ENCODE measurements at places on chromosomes 6 and 20.

- no peak for ATAC-seq
Observed at GRCh38 chr6:27889628-27890444, 22.4 kb downstream of the OR2B2 start.

GRCh38 chr6:37369321-37370201 is 15.8 kb downstream of the RNF8 start:
- ATAC-seq: no peak

DNA sequence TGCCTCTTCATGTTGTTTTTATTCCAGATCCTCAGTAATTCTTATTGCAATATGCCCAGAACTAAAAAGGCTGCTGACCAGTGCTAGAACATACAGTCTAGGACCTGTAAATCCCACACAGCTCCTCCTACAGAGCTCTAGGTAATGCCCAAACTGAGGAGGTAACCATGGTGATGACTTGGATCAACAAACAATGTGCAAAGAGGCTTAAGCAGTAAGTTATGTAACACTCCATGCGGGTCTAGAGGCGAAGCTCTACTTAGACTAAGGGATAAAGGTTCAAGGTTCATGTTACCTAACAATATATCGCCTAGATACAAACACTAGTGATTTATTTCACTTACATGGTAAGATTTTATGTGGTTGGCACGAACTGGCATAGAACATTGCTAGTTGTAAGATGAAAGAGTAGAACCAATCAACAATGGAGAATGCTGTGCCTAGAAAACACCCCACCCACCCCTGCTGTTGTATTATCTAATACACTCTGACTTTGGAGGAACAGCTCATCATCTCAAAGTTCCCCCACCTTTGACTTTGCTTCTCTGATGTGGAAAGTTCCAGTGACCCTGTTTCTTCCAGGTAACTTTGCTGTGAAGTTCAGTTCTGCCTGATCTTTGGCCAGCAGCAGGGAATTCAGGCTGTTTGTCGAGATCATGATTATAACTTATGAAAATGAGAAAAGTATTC is 242.4 kb downstream of the ALDH8A1 start:
- no peak for ATAC-seq

DNA sequence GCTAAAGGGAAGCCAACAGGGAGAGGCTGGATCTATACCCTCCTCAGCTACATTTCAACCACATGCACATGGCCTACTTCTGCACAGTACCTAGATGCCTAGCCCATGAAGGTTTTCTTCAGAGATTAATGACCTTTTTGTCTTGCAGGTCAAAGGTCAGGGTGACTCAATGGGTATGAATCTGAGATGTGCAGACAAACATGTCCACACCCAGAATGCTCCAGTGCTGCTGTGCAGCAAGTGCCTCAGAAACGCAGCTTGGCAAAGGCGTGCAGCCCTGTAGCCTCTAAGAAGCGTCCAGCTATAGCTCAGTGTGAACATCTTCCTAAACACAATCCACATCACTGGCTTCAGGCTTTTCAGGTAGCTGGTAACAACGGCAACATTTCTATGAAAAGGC is 24.4 kb downstream of the MAP1LC3A start:
- ATAC-seq: no peak

DNA sequence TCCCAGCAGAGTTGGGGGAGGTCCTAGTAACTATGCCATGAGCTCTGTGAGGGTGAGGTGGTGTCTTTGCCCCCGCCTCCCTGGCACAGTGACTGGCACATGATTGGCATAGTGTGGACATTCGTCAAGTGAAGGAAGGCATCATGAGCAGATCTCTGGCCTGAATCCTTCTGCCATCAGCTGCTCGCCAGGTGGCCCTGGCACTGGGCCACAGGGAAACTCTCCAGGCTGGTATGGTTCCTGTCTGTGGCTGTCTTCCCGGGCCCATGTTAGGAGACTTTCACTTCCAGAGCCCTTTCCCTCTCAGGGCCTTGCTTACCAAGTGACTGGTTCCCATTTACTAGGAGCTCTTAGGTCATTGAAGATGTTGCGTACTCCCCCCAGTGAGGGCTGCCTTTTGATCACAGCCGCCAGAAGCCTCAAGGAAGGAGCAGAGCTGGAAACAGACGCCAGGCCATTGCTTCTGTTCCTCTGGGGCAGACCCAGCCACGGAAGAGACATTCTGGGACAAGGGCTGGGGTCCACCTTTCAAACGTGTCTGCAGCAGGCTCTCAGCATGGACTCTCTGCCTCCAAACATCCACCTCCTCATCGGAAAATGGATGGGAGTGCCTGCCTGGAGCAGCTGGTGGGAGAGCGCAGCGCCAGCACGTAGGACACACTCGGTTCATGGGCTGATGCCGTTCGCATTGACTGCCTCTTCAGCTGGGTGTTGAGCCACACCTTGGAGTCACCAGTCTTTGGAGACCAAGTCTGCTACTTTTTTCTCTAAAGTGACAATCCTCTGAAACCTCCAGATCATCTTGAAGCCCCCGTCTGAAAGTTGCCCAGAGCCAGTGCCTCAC is 67.2 kb downstream of the PTPN1 start:
- ATAC-seq: no peak

- no peak for ATAC-seq
Observed at GRCh38 chr6:52590152-52590891, 13.5 kb upstream of the TRAM2 start.

DNA sequence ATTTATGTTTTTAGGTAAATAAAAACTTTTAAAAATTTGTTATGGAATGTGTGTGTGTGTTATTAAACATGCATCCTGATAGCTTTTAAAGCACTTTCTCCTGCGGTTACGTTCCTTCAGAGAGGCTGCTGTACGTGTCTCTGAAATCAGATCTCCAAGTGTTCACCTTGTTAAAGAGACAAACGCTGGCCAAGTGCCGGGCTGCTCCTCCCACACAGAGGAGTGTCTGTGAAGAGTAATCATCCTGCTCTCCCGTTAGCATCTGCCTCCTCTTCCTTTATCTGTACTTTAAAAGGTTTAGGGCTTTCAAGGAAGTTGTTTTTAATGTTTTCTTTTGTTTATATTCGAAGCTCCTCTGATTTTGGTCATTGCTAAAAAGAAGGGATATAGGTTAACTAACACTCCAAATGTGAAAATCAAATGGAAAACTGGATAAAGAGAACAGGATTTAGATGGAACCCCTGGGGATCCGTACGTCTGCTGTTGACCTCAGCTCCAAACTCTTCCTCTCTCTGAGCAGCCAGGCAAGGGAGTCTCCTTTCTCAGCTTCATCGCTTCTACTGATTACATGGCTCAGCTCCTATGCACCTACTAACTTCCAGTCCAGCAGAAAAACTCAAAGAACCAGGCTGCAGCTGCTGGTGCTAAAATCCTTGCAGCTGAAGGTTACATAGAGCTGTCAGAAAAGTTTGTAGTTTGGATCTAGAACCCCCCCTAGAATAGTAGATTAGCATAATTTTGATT is 20.0 kb downstream of the IRF4 start:
- ATAC-seq: no peak

DNA sequence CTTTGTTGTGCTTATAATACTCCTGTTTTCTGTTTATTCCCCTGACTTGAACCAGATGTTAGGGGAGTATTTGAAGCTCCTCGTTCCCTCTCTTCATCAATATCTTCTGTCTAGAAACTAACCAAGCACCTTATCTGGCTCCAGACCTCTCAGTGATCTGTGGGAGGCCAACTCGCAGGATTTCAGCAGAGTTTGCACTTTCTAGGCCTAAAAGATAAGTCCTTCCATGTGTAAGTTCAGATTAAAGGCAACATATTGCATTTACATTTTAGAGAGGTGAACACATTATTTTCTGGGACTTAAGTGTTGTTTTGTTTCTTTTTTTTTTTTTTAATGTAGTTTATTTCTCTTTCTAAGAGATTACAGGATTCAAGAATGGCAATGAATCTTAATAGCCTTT is 139.4 kb upstream of the AKAP12 start:
- ATAC-seq: no peak

GRCh38 chr6:131164506-131164905 is 29.2 kb downstream of the AKAP7 start:
- no peak for ATAC-seq

GRCh38 chr6:13526727-13527670 is 39.6 kb upstream of the GFOD1 start:
- ATAC-seq: no peak

DNA sequence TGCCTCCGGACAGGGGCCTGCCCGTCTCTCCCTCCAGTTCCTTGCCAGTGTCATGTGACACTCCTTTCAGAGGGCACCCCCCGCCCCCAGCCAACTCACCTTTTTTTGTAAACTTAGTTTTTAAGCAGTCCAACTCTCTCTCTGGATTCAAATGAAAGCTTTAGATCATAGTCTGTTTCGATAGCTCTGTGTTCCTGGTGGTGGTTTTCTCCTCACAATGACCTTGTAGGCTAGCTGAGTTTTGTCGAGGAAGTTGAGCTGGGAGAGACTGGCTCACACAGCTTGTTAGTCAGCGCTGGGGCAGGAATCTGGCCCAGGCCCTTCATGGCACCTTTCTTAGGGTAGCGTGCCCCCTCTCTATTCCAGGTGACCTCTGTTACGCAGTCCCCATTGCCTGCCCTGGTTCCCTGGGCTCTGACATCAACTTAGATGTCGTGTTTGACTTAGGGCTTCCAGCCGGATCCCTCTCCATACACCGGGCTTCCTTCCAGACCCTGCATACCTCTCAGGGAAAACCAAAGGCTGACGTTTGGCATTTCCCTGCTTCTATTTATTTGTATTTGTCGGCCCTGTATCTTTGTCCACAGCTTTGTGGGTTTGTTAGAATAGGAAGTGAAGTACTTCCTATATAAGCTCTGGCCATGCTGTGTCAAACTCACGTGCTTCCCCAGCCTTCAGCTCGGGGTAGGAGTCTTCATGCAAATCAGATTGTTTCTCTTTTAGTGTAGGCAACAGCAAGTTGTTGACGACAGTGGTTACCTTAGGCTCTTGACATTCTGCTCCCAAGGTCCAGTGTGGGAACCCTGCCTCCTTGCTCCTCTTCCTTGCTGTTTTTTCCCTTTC is 12.7 kb downstream of the IGF2R start:
- ATAC-seq: peak; percentile 7

DNA sequence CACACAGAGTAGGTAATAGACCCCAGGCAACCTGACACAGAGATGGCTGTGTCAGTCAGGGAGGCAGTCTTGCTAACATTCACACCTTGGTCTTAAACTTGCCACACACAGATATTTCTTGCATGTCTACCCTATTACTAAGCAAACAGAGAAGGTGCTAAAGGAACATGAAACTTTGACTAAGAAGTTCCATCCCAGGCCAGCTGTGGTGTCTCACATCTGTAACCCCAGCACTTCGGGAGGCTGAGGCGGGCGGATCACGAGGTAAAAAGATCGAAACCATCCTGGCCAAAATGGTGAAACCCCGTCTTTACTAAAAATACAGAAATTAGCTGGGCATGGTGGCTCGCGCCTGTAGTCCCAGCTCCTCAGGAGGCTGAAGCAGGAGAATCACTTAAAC is 222.4 kb upstream of the JARID2 start:
- ATAC-seq: no peak

DNA sequence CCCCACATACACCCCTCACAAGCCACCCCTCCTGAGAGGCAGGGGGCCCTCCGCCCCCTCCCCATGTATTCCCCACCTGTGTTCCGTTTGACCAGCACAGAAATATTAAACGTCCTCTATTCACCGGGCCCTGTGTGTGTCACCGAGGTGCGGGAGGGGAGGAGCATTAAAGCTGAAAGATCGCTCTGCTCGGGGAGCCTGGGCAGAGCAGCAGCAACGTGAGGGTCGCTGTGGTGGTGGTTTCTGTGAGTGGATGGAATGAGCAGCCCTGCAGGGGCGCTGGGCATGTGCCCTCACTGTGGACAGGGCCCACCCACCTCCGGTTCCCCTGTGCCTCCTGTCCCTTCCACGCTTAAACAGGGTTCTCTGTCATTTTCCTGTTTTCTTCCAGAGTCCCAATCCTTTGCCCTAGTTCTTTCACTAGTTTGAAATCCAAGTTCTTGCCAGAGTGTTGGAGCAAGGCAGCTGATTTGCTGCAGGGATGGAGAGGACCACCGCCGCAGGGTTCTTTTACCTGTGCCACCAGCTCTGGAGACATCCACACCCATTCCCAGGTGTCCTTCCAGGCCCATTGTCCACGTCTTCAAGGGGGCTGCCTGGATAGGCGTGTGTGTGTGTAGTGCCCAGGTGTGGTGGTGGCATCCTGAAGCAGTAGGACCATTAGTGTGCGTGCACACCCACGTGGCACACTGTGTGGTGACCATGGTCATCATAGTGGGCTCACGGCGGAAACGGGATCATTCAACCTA is 37.6 kb upstream of the MDFI start:
- no peak for ATAC-seq

- ATAC-seq: no peak
Observed at GRCh38 chr20:44208770-44209169, 1.8 kb downstream of the OSER1 start.

DNA sequence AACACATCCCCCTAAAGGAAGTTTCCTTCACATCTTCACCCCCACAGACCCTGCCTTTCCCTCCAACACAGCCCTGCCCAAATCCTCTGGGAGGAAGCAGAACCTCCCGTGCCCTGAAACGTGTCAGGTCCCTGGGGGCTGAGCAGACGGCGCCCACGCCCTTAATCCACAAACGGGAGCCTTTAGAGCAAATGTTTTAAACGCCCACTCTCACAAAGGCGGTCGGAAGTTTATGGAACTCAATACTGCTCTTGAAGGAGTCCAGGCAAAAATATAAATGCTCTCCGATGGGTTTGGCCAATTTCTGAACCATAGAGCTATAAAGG is 237.1 kb upstream of the AFDN start:
- ATAC-seq: no peak

DNA sequence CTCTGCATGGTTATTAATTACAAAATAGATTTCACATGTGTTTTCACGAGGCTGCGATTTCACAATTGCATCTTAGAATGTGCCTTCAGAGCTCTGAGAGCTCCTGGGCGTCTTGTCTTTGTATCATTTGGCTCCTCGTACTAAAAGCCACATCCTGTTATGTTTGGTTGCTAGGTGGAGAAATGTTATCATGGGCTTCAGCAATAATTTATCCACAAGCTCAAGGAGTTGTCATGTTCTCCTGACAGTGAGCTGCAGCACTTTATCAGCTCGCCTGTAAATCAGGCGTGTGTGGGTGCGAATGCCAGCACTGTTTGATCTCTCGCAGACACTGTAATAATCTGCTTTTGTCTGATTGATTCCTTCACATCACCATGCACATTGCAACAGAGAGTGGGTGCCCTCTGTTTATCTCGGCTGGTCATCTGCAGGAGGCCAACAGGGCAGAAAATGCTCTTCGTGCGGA is 218.6 kb upstream of the ZFP64 start:
- peak; percentile 84 for ATAC-seq

DNA sequence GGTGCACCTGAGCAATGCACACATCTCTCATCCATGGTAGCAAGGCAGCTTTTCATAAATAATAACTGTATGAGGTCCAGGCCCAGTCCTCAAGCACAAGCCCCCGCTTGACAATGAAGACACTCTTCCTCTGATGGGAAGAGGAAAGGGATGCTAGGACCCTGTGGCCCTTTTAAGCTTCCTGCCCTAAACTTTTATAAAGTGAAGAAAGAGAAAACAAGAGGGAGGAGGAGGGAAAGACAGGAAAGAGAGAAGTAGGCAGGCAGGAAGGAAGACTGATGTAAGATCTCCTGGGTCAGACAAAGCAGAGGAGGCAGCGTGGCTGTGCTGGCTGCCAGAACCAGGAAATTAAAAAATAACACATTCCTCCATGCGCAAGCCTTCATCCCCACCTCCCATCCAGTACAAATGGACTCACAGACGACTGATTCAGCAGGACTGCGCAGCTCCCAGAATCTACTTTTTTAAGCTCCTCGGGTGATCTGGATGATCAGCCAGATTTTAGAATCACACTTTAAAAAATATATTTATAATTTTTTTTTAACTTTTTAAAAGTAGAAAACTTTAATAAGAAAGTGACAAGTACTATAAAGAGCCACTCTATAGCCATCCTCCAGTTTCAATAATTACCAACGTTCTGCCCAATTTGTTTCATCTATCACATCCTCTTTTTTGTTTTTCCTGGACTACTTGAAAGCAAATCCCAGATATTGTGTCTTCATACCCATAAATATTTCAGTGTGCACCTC is 16.5 kb downstream of the TNFAIP3 start:
- ATAC-seq: no peak
